ENCODE measurements at places on chromosomes 7 and 10. TPM values are rescaled to one million over a fixed set of nuclear protein-coding genes. Genes with fewer than 3 reads are reported as not detected.

DNA sequence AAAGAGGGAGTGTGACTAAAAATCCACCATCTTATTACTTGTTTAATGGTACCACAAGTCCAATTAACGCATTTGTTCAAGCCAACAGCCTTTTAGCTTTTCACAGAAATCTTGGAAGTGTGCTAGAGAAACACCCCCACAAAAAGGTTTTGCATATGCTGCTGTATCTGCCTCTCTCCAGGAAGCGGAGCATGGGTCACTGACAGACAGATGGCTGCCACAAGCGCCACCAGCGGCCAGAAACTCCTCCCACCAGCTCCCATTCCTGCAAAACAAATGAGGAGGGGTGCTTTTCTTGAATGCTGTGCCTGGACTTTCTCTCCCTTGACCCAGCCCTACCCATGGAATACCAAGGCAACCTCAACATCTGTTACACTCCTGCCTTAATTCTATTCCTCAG is 176.3 kb upstream of the LRGUK start:
- DNase-seq = no peak
- H3K27ac ChIP-seq = no peak overlapping the region
- no peak overlapping the region for H3K4me3 ChIP-seq
- H3K4me1 ChIP-seq = no peaks in the 10 kb centered on the region
- H3K36me3 ChIP-seq = peaks cover 29% of the 10 kb centered on the region
- H3K27me3 ChIP-seq = no peaks in the 10 kb centered on the region

The IL6 gene
- total RNA-seq = 1.9 TPM

DNA sequence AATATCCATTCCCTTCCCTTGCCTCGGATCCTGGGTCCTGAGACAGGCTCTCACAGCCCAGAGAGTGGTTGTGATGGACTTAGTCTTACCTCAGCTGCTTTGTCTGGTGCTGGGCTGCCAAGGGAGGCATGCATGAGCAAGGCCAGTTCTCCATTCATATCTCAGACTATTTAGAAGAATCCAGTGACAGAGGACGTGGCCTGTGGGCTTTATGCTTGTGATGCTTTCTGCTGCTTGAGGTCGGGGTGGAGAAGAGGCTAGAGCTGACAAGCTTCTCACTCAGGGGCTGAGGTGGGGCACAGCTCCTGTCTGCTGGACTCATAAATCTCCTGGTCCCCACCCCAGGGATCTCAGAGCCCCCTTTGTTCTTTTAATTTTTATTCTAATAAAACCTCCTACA is 66.8 kb downstream of the DNAJC12 start:
- H3K27ac ChIP-seq = no peak overlapping the region
- no peak for DNase-seq
- no peak overlapping the region for H3K4me3 ChIP-seq
- no peaks in the 10 kb centered on the region for H3K27me3 ChIP-seq
- no peaks in the 10 kb centered on the region for H3K36me3 ChIP-seq

The SVOPL gene
- total RNA-seq = not detected

The ENTPD1 gene
- 2.5 TPM for total RNA-seq

All from activated CD4-positive, alpha-beta memory T cell treated with anti-CD3 and anti-CD28 coated beads for 36 hours (primary cell).